ENCODE measurements at places on chromosomes 2 and 18.

- no peak for DNase-seq
These were observed 98.8 kb downstream of the RHBDD1 start for GRCh38 chr2:226934546-226935201.

GRCh38 chr18:71252351-71252865 is 963.6 kb downstream of the SOCS6 start:
- DNase-seq: peak; percentile 30

DNA sequence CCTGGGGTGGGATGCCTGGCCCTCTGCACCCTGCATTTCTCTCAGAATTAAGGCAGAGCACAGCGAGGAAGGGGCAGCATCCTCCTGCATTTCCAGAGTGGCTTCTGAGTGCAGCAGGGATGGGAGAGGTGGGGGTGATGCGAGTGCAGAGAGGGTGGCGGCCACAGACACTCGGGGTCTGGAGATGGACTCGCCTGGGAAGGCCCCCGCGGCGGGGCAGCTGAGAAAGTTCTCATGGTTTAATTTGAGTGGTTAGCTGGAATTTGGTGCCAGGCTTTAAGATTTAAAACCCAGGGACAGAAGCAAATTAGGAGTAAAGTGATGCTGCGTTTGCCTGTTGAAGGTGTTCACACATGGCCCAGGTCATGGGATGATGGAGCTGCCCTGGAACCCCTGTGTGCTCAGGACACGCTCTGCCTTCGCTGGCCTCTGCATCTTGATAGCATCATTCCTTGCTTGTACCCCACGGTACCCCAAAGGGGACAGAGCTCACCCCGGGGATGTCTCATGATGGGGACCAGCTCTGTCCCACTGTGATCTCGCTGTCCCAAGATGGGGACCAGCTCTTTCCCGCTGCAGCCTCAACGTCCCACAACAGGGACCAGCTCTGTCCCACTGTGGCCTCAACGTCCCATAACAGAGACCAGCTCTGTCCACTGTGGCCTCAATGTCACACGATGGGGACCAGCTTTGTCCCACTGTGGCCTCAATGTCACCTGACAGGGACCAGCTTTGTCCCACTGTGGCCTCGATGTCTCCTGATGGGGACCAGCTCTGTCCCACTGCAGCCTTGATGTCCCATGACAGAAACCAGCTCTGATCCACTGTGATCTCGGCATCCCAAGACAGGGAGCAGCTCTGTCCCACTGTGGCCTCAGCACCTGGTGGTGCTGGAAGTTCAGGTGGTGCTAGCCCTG is 27.5 kb downstream of the TMEM18 start:
- no peak for DNase-seq

DNA sequence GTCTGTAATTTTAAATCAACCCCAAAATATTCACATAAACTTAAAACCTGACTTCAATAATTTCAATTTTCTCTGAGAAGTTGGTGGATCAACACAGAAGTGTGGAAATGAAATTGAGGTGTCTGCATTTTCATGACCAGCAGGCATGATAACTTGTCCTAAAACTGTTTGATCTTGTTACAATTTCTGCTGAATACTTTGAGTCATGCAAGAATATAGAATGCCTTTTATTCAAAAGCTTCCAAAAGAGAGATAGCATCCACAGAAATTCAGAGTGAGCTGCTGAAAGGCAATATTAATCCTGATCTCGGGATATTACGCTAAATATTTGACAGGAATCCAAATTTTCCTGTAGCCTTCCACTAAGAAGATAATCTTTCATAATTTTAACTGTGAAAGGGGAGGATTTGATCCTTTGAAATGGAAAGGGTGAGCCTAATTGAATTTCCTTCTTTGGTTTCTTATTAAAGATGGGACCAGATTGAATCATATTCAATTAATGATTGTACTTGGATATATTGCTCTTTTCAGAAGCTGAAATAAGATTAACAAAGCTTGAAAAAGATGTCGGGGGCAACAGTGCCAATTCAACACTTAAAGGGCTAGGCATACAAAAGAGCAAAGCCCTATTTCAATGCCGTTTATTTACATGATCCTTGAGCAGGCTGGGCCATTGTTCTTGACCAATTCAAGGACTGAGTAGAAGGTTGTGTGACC is 129.3 kb downstream of the NCKAP5 start:
- no peak for DNase-seq

- DNase-seq: peak; percentile 43
These were observed 539.4 kb upstream of the TNP1 start for GRCh38 chr2:217399291-217399690.

- DNase-seq: peak; percentile 69
These were observed 226.9 kb downstream of the VAPA start for GRCh38 chr18:10140461-10141282.

Data from Daoy (cell line).